ENCODE measurements at places on chromosomes 11 and 22. TPM values are rescaled to one million over a fixed set of nuclear protein-coding genes. Genes with fewer than 3 reads are reported as not detected.

- peaks cover 7% of the 10 kb centered on the region for H3K27me3 ChIP-seq
- H3K36me3 ChIP-seq = no peaks in the 10 kb centered on the region
- DNase-seq = peak; percentile 88
- H3K4me3 ChIP-seq = peak overlapping the region; percentile 50
Measured at GRCh38 chr11:2271077-2271326, 614 bp upstream of the ASCL2 start.

DNA sequence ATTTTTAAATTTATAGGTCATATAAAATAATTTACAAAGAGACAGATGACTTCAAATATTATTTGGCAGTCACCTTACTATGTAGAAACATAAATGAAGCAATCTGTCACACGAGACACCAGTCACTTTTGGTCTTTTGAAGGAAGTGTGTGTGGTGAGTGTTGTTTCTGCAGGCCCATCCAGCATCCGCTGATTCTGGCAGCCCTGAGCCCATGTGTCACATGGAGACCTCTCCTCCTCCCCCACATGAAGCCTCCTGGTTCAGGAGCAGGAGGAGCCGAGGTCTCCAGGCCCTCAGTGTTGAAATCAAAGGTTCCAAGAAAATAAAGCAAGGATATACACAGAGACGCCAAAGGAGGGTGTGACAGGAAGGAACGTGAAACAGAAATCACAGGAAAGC, 60.1 kb downstream of the ARFGAP3 start:
- no peak for DNase-seq
- peak overlapping the region; percentile 44 for H3K27ac ChIP-seq
- no peaks in the 10 kb centered on the region for H3K27me3 ChIP-seq
- H3K4me3 ChIP-seq = no peak overlapping the region

GRCh38 chr11:21807350-21807749, 385.5 kb upstream of the ANO5 start:
- H3K27ac ChIP-seq = no peak overlapping the region
- H3K27me3 ChIP-seq = no peaks in the 10 kb centered on the region
- no peak overlapping the region for H3K4me3 ChIP-seq

- no peaks in the 10 kb centered on the region for H3K27me3 ChIP-seq
- no peaks in the 10 kb centered on the region for H3K4me1 ChIP-seq
- no peak overlapping the region for H3K4me3 ChIP-seq
Measured at GRCh38 chr11:103618528-103618927, 417.9 kb upstream of the DDI1 start.

GRCh38 chr11:1760351-1761109, 3.2 kb downstream of the CTSD start:
- H3K4me3 ChIP-seq = peak overlapping the region; percentile 93
- H3K36me3 ChIP-seq = no peaks in the 10 kb centered on the region
- H3K4me1 ChIP-seq = peaks cover 81% of the 10 kb centered on the region
- peak overlapping the region; percentile 93 for H3K27ac ChIP-seq

DNA sequence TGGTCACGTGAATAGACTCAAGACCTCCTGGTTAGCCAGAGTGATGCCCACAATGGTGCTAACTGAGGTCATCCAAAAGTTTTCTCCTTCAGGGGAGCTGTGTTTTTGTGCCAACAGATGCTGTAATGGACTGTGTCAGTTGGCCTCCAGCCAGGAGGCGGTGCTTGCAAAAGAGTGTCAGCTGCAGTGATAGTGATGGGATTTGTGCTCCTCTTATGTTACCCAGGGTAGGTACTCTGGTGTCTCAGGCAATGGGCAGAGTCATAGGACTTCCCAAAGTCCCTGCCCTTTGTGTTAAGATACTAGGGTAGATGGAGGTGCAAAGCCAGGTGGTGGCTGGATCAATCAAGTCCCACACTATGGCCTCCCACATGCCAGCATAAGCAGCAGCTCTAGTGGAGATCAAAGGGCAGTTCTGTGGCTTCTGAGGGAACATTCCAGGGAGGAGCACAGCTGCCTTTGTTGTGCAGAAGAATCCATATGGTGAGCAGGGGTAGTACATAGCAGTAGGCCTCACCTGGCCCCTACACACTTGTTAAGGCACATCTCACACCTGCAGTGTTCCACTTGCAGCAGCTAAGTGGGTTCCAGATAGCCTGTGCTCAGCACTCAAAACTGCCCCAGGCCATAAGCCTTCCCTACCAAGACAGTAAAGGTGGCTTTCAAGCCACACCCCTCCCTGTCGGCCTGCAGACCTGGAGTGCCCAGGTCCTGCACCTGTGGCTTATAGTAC, 9.4 kb upstream of the FANCF start:
- no peak overlapping the region for H3K27ac ChIP-seq
- H3K4me1 ChIP-seq = no peaks in the 10 kb centered on the region
- no peaks in the 10 kb centered on the region for H3K27me3 ChIP-seq
- H3K36me3 ChIP-seq = no peaks in the 10 kb centered on the region
- H3K4me3 ChIP-seq = no peak overlapping the region

DNA sequence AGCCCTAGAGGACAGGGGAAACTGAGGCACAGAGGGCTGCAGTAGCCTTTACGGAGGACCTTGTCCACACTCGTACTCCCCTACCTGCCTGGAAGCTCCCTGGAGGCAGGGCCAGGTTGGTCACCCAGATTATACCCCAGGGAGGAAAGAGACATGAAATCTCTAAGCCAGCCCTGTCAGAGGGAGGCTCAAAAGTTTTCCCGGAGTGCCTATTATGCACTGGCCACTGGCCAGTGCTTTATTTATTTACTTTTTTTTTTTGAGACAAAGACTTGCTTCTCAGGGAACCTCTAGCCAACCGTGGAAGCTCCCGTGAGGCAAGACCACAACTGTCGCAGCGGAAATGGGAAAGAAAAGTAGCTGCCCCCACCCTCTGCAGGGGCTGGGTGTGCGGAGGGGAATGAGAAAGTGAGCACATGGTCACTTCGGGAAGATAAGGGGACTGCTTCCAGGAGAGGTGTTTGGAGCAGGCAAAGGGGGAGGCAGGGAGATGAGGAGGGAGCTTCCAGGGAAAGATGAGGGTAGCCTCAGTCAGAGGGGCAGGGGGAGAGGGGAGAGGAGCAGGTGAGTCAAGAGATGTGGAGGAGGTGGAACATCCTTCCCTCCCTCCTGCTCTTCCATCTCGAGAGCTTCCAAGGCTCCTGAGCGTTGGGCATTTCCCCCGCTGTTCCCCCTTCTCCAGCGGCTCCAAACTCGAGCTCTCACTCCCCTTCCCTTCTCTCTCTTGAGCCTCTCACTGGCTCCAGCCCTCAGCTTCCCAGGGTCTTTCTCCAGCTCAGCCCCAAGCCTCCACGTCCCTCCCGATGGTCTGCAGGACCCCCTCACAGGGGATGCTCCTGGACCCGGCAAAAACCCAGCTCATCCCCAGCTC, 4.3 kb downstream of the IL2RB start:
- H3K4me3 ChIP-seq = peak overlapping the region; percentile 17
- peaks cover 7% of the 10 kb centered on the region for H3K4me1 ChIP-seq
- peaks cover 3% of the 10 kb centered on the region for H3K36me3 ChIP-seq
- no peak for DNase-seq
- H3K27me3 ChIP-seq = no peaks in the 10 kb centered on the region
- H3K27ac ChIP-seq = no peak overlapping the region

- H3K4me1 ChIP-seq = peaks cover 10% of the 10 kb centered on the region
- no peak overlapping the region for H3K27ac ChIP-seq
- DNase-seq = peak; percentile 47
- H3K4me3 ChIP-seq = no peak overlapping the region
- H3K36me3 ChIP-seq = no peaks in the 10 kb centered on the region
- H3K27me3 ChIP-seq = no peaks in the 10 kb centered on the region
Measured at GRCh38 chr22:35642305-35642741, 5.9 kb upstream of the APOL6 start.

DNA sequence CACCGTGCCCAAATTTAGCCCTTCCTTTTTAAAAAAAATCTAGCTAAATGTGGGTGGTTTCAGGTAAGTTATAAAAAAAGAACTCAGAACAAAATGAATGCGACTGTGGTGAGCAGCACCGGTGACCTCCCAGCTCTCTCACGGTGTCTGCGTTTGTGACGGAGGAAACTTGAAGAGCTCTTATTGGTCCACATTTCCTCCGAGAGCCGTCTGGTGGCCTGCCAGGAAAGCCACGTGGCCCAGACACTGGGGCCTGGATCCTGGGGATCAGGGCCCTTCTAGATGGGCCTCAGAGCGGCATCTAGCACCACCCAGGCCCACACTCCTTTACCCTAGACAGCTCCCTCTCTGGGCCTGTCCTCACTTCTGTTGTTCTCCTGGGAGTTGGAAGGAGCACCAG, 39.5 kb downstream of the B3GAT1 start:
- DNase-seq = no peak
- no peaks in the 10 kb centered on the region for H3K4me1 ChIP-seq
- H3K4me3 ChIP-seq = no peak overlapping the region

GRCh38 chr11:110948112-110948511, 235.9 kb upstream of the ARHGAP20 start:
- H3K4me3 ChIP-seq = no peak overlapping the region
- no peak overlapping the region for H3K27ac ChIP-seq
- H3K36me3 ChIP-seq = no peaks in the 10 kb centered on the region
- no peak for DNase-seq
- no peaks in the 10 kb centered on the region for H3K27me3 ChIP-seq

DNA sequence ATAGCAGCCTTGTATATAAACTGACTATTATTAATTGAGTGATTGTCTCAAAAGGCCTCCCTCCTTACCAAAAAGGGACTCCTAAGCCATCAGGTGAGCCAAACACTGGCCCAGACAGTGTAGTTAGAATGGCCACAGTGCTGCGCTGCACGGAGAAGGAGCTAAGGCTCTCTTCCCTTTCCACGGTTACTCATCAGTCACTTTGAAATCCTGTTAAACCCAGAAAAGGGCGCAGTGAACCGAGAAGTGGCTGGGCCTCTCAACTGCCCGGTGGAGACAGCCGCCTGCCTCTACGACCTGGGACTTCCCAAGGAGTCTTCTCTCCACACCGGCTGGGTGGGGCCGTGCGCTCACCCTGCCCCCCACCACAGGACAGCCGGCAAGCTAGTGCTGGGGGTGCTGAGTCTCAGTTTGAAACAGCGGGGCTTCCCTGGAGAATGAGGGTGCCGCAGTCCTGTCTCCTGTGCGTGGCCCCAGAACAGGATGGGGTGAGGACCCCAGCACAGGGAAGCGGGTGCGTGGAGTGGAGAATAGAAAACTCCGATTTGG, 1.3 kb downstream of the MYH9 start:
- no peaks in the 10 kb centered on the region for H3K27me3 ChIP-seq
- DNase-seq = peak; percentile 89
- peak overlapping the region; percentile 100 for H3K4me3 ChIP-seq
- H3K4me1 ChIP-seq = peaks cover 52% of the 10 kb centered on the region

DNA sequence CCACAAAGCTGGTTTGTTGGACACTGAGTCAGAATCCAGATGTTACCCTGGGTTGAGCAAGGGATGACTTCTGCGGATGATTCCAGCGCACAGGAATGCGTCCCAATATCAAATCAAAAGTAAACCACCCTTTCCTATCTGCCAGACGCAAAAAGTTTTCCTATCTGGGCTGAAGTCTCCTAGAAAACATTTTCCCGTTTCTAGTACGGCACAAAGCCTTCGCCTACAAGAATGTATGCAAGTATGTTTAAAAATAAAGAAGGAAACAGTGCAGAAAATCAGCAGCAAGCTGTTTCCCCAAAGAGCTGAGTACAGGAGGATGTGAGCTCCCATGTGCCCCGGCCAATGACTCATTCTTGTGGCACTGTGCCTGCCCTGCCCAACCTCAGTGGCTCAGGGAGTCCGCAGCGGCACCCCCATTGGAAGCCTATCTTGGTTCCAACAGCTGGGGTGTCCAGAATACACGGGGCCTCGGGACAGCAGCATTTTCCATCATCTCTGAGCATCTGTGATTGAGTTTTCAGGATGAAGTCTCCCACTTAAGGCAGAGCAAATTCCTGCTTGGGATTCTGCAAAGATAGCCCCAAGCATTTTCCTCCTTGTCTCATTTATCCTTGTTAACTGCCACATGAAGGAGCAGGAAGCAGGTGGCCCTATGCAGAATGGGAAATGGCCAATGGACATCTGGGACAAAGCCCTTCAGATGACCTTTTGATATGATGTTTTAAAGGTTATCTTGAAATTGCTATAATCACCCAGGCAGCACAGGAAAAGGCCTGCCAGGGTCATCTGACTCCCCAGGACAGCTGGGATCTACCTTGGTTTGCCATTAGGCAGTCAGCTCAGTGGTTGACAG, 17.5 kb downstream of the KCNJ5 start:
- peak overlapping the region; percentile 45 for H3K27ac ChIP-seq
- no peaks in the 10 kb centered on the region for H3K36me3 ChIP-seq
- peaks cover 61% of the 10 kb centered on the region for H3K4me1 ChIP-seq
- H3K27me3 ChIP-seq = no peaks in the 10 kb centered on the region

DNA sequence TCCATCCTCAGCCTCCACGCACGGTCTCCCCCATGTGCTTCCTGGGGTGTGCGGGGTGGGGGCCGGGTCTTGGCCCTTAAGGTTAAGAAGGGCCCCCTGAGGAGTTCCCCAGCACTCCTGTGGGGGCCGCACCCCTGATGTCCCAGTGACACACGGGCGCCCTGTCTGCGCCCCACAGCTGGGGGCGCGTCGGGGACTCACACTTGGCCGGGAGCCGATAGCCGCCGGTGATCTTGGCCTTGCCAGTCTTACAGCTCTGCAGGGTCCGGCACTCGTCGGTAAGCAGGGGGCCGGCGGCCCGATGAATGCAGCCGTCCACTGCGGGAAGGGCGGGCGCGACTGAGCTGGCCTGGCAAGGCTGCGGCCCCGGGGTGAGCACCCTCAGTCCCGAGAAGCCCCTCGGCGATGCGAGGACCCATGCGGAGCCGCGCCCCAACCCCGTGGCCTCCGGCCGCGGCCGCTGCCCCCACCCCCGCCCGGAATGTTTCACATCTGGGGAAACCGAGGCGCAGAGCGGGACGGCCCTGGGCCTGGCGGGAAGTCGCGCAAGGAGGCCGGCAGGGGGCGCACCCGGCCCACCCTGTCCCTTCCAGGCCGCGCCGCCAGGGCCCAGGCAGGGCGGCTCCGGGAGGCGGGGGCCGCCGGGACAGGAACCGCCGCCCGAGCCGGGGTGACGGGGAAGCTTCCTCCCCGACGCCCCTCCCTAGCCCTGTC, 13.9 kb downstream of the OTUB1 start:
- peaks cover 38% of the 10 kb centered on the region for H3K36me3 ChIP-seq
- H3K4me1 ChIP-seq = peaks cover 76% of the 10 kb centered on the region
- peak; percentile 94 for DNase-seq
- no peaks in the 10 kb centered on the region for H3K27me3 ChIP-seq
- peak overlapping the region; percentile 49 for H3K4me3 ChIP-seq

GRCh38 chr11:9947231-9947864, 283.5 kb downstream of the SWAP70 start:
- H3K4me3 ChIP-seq = no peak overlapping the region
- DNase-seq = no peak
- no peaks in the 10 kb centered on the region for H3K4me1 ChIP-seq

The FUT4 gene
- total RNA-seq = 10.0 TPM

The MMP7 gene
- not detected for total RNA-seq

The MFNG gene
- 127 TPM for total RNA-seq

The TRABD gene
- 57.7 TPM for total RNA-seq

The PSMD13 gene
- total RNA-seq = 103 TPM

The USH1C gene
- total RNA-seq = not detected

The OR52A1 gene
- not detected for total RNA-seq

The C11orf91 gene
- 0.85 TPM for total RNA-seq

The MMP12 gene
- total RNA-seq = 8.9 TPM

The GVQW3 gene
- 3.9 TPM for total RNA-seq

Measured in spleen (tissue), 13 donors.